ENCODE measurements at places on chromosomes 6 and 20.

- no peak for DNase-seq
These were observed 39.7 kb upstream of the TMEM170B start for GRCh38 chr6:11497881-11498280.

DNA sequence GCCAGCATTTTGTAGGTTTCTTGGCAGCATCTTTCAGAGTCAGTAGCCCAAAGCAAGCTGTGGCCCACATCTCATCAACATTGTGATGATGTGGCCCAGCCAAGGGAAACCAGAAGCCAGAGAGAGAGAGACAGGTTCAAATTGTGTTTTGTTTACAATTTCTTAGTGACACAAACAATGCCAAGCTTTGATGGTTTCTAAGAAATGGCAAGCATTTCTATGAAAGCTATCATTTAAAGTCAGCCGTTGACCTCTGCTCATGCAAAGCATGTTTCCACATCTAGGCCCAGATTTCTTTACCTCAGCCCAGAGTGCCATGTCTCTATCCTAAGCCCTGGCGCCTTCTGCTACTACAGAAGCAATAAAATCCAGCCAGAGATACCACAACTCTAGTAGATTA is 32.9 kb downstream of the GCM1 start:
- no peak for DNase-seq

- no peak for DNase-seq
These were observed 92.2 kb upstream of the CNKSR3 start for GRCh38 chr6:154602708-154603107.

- DNase-seq = no peak
These were observed 71.8 kb upstream of the PHACTR2 start for GRCh38 chr6:143605906-143606521.

- no peak for DNase-seq
These were observed 163.3 kb downstream of the SOBP start for GRCh38 chr6:107653183-107653580.

- peak; percentile 15 for DNase-seq
These were observed 90.2 kb downstream of the F13A1 start for GRCh38 chr6:6230286-6230685.

- DNase-seq = no peak
These were observed 6.1 kb upstream of the TMEM74B start for GRCh38 chr20:1190847-1191246.

All from LoVo (cell line).